ENCODE measurements at places on chromosomes 3 and 15.

DNA sequence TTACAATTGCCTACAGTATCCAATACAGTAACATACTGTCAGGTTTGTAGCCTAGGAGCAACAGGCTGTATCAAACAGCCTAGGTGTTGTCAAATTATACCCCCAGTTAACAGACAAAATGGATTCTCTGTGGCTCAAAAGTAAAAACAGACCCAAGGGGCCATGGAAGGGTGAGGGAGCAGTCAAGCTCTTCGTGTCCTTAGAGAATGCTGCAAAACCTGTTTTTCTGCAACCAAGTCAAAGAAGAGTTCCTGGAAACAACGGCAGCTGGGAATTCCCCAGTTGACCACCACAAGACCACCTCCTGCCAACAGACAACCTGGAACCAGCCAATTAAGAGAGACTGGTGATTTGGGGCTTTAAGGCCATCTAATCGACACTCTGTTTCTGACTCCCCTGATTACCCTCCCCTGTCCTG, 11.1 kb upstream of the THUMPD3 start:
- DNase-seq = no peak

GRCh38 chr3:40908612-40909011, 290.7 kb upstream of the CTNNB1 start:
- no peak for DNase-seq

- no peak for DNase-seq
Measured at GRCh38 chr3:192875971-192876565, 41.6 kb downstream of the MB21D2 start.

DNA sequence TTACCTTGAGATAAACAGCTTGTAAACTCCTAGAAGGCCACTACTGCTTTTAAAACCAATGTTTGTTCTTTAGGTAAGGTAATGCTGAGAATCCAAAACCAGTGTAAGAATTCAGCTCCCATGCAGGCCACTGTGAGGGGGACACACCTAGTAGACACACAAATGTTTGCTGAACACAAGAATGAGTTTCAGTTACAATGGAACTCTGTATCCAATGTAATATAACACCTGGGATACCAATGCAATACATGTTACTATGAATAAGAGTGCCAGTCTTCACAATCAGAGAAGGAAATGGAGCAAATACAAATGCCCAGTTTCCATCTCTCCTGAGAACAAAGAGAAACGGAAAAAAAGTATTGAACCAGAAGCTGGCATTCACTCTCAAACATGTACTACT, 65.9 kb downstream of the IGF2BP2 start:
- DNase-seq = no peak

DNA sequence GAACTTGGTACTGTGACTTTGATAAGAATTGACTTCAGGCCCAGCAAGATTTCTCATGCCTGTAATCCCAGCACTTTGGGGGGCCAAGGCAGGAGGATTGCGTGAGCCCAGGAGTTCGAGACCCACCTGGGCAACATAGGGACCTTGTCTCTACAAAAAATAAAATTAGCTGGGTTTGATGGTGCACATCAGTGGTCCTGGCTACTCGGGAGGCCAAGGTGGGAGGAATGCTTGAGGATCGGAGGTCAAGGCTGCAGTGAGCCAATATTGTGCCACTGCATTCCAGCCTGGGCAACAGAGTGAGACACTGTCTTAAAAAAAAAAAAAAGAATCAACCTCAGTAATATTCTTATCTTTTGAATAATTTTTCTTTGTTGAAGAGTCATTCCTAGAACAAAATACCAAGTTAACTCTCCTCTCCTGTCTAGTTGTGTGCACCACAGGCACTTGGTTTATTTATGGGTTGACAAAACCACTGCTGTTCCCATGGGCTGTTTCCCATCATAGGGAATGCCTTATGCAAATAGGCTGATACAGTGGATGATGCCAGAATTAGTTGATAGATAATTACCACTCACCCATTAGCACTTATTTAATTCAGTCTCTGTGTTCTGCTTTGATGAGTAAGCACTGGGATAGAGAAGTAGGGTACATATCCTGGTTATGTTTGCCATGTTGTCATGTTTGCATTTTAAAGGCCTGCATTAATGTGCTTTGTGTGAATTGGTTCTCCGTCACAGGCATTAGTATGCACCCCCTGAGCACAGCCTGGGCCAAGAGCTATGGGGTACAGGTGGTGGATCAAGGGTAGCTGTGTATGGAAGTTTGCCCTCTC, 32.9 kb downstream of the TRAK1 start:
- DNase-seq = no peak

DNA sequence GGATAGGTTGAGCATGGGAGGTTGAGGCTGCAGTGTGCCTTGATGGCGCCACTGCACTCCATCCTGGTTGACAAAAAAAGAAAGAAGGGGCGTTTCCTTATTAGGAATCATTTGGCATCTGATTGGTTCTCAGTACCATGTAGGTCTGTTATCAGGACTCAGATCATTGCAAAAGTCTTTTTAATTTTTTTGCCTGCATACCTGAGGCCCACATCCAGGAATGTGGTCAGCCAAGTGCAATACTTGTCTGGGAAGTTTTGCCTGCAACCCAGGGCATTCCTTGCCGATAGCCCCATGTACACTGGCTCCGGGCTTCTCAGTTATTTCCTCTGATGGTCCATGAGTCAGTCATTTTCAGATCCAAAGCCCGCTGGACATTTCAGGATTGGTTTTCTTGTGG, 50.1 kb upstream of the CRTC3 start:
- no peak for DNase-seq

- DNase-seq = no peak
Measured at GRCh38 chr3:157632075-157632474, 128.9 kb upstream of the VEPH1 start.

- DNase-seq = no peak
Measured at GRCh38 chr15:20356911-20357480, 184.6 kb downstream of the GOLGA6L6 start.

GRCh38 chr15:38068626-38069391, 134.4 kb downstream of the TMCO5A start:
- no peak for DNase-seq

DNA sequence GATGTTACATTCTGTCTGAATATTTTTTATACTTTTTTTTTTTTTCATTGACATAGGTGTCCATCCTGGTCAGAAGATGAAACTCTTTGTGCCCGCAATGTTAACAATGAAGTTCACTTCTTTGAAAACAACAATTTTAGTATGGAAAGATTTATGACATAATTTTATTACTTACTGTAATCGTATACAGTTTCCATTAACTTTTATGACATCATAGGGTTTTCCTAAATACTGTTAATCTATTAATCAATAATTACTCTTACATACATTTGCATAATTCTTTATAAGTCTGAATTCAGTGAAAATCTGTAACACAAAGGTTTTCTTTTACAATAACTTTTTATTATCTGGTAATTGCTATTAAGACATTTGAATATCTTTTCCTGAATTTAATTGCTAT, 17.7 kb downstream of the EIF2A start:
- DNase-seq = no peak

DNA sequence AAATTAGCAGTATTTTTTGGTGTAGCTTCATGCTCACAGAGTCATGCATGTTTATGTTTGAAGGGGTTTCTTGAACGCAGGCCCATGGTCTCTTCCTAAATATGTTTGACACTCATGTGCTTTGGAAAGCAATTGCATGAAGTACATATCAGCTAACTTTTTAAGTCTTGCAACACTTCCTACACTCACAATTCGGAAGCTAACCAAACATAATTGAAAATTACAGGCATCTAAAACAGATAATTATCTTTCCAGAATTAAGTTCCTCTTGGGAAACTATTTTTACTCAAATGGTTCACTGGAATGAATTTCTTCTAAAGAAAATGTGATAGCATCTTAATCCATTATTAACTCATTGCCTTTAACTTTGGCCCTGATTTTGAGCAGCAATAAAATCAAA, 438.9 kb downstream of the RAP2B start:
- DNase-seq = no peak

- no peak for DNase-seq
Measured at GRCh38 chr3:103218793-103219192, 784.0 kb downstream of the ZPLD1 start.

DNA sequence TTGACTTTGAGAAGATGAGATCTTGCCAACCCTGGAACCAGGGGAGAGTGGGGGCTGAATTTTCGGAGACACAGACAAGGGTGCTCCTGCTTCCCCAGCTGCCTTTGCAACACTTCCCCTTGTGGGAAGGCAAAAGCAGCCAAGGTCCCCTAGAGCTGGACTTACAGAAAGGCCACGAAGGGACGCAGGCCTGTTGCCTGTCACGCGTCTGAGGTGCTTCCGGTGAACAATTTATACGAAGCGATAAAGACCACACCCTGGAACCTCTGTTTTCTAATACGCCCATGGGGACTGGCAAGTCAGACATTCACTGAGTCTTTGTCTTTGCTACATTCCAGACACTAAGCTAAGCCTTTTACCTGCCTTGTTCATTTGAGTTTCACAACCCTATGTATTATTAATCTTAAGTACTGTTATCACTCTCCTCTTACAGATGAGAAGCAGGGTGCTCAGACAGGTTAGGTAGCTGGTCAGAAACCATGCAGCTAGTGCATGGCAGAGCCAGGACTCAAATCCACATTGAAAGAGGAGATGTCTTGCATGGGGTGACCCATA, 13.2 kb downstream of the MEGF11 start:
- no peak for DNase-seq

- no peak for DNase-seq
Measured at GRCh38 chr3:71854706-71855105, 69.8 kb upstream of the PROK2 start.

- DNase-seq = no peak
Measured at GRCh38 chr3:31314258-31314657, 218.5 kb upstream of the STT3B start.

DNA sequence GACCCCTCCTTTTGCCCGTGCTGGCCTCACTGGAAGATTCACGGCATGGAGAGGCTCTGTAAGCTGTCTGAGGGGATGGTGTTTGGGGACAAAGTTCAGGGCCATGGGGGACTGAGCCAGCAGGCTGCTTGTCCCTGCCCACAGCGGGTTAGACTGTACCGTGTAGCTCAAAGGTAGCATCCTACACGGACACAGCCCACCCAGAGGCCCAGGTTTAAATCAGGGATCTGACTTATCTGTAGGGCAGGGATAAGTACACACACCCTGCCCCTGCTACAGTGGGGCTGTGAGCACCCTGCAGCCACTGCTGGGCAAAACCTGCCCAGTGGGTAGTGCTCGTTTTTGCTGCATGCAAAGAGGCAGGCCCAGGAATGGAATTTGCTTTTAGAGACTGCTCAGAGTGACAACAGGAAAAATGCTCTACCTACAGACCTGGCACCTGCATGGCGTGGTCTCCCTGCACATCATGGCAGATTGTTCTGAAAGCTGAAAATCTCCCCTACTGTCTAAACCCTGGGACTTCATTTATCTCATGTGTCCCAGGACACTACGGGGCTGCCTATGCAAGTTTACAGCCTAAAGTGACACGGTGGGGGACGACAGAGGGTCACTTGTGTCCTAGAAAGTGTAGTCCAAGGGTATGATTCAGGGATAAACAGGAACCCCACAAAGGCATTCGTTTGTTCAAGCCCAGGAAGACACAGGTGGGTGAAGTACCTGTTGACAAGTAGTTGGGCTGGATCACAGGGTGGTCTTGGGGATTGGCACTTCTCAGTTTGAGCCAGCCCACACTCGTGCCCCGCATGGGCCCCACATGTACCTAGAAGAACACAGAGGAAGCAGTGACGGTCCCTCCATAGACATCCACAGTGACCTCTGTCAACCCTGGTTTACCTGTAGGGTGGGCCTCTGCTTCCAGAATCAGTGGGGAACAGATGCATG, 27.7 kb downstream of the CHDH start:
- no peak for DNase-seq

DNA sequence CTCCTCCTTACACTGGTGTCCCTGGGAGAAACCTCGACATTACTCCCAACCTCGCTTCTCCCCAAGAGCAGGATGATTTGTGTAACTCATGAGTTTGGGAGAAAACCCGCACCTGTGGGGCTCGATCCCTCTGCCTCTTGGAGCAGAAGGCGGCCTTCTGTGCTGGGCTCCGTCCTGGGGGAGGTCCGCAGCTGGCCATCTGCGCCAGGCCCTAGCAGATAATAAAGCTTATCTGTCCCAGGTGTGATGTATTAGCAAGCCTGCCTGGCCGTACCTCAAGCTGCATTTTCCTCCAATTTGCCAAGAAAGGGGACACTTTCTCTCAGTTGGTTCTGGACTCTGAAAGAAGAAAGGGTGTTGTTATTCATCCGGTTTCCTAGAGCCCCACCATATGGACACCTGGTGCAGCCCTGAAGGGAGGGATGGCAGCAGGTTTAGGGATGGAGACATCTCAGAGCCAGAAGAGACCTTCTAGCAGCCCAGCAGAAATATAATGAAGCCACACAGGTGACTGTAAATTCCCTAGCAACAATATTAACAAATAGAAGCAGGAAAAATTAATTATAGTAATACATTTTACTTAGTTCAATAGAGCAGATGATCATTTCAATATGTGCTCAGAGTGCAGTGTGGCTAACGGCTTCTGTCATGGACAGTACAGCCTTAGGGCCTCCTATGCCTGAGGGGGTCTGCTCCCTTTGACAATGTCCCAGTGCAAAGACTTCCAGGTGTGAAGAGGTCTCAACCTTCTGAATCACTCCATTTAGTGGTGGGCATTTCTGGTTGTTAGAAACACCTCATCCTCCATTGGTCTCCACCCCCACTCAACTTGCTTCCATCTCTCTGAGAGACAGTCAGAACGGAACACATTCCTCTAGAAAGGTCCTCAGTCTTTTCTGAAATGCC, 94.8 kb downstream of the CPN2 start:
- no peak for DNase-seq

GRCh38 chr15:38254051-38254883, 1.6 kb downstream of the SPRED1 start:
- DNase-seq = no peak

GRCh38 chr3:129485721-129486663, 42.4 kb upstream of the RHO start:
- no peak for DNase-seq

DNA sequence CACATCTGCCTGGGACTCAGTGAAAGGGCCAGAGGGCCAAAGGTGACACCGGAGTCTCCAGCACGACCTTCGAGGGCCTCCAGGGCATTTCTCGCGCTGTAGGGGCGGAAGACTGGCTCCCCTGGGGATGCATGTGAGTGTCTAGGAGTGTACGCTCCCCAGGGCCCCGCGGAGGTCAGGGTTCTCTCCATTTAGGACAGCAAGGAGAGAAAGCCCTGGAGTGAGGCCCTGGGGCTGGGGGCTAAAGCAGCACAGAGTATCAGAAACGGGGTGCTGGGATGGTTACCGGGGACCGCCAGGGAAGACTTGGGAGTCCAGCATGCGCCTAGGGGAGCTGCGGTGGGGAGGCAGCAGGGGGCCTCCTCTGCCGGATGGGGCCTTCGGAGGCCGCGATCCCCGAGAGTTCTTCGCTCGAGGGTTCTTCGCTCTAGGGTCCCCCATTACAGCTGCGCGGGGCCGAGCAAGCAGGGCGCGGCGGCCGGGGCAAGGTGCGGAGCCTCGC, 595 bp upstream of the APBA2 start:
- no peak for DNase-seq

- no peak for DNase-seq
Measured at GRCh38 chr3:125033135-125033534, 22.7 kb downstream of the HEG1 start.

- no peak for DNase-seq
Measured at GRCh38 chr15:31214864-31215489, 111.7 kb upstream of the KLF13 start.

- no peak for DNase-seq
Measured at GRCh38 chr3:72405943-72406566, 442.2 kb downstream of the SHQ1 start.
